ENCODE measurements at places on chromosomes 12 and 14.

- no peak for DNase-seq
Measured at GRCh38 chr12:92810370-92810769, 107.6 kb downstream of the PLEKHG7 start.

- no peak for DNase-seq
Measured at GRCh38 chr12:58764100-58764953, 156.0 kb downstream of the LRIG3 start.

- DNase-seq, result no peak
Measured at GRCh38 chr14:65352964-65353530, 59.5 kb upstream of the FUT8 start.

- no peak for DNase-seq
Measured at GRCh38 chr14:99119554-99120525, 152.2 kb downstream of the BCL11B start.

DNA sequence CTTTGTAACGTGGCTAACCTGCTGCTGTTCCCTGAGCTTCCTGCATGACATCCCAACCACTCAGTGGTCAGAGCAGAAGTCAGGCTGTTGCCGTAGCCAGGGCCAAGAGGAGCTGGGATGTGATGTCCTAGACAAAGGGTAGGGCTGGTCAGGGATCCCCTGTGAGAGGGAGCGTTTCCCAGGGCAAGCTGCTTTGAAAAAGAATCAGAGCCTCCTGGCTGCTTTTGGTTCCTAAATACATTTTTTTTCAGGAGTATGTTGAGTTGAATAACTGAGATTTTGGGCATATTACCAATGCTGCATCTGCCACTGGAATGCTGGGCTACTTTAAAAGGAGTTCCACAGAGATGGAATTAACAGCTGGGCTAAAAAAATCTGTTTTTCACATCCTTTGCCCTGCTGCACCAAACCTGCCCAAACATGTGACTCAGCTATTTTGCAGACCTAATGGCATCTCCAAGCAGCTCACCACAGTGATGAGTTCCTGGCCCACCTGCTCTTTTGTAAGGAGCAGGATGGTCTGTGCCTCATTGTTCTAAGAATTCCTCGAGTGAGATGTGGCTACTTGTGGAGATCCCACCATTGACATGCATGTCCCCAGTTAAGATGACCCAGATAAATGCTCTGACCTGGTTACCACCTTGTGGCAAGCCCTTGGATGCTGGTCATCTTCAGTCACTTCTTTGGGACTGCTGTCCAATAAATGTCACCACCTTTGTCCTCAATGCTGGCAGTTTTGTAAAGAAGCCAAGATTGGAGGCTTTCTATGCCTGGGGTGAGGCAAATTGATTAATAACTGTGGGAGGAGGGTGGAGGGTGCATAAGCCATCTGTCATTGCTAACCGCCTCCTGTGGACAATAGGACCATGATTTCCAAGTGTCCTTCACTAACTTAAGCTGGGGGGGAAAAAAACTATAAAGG, 24.1 kb downstream of the ANKRD13A start:
- no peak for DNase-seq

DNA sequence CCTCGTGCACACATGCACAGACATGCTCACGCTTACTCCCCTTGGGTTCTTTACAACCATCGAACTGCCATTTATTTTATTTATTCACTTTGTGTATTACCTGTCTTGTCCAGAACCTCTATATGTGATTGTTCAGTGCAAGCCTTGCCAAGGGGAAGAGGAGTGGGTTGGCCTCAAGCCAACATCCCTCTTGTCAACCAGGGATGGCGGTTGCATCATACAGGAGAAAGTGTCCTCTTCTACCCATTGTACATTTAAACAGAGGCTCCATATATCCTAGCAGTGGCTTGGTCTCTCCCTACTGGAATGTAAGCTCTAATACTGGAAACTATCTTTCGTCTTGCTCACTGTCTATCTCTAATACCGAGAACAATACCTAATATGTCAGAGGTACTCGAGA, 108.4 kb downstream of the C12orf42 start:
- DNase-seq, result no peak

GRCh38 chr12:26011099-26011498, 52.6 kb downstream of the RASSF8 start:
- no peak for DNase-seq

GRCh38 chr12:84412226-84412625, 500.4 kb downstream of the SLC6A15 start:
- no peak for DNase-seq

- no peak for DNase-seq
Measured at GRCh38 chr14:51719955-51720354, 68.2 kb downstream of the FRMD6 start.

GRCh38 chr14:20458031-20458789, 3.0 kb downstream of the PIP4P1 start:
- no peak for DNase-seq

Measured in left forelimb (tissue), 1 donor.